DMS53 (cell line): ENCODE measurements at places on chromosomes 1 and 21.

DNA sequence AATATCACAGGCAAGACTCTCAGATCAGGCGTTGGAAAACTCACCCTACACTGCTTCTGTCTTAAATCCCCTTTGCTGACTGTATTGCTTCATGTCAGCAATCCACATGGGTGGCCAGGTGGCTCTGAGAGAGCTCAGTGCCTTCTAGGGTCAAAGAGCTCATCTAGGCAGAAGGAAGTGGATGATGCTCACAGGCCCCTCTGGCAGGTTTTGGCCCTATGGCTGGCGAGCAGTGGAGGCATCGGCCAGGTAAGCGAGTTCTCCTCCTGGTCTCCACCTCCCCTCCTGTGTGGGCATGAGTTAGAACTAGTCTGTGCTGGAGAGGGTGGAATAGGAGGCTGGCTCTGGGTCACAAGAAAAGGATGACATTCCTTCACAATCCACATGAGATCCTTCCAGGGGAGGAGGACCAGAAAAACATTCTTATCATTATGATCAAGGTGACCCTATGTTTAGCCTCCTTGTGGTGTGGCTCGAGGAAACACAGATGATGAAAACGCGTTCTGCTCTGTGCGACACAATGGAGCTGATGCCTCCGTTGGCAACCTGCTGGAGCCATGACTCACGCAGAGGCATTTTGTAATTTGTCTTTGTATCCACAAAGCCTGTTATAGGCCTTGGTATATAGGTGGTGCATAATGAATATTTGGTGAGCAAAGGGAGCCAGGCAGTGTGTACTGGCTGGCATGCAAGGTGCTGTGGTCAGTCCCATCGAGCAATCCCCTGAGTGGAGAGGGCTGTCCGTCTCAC lies 264.6 kb upstream of the RAB4A start:
- DNase-seq = no peak

GRCh38 chr1:196545222-196545621 lies 63.0 kb downstream of the KCNT2 start:
- no peak for DNase-seq

DNA sequence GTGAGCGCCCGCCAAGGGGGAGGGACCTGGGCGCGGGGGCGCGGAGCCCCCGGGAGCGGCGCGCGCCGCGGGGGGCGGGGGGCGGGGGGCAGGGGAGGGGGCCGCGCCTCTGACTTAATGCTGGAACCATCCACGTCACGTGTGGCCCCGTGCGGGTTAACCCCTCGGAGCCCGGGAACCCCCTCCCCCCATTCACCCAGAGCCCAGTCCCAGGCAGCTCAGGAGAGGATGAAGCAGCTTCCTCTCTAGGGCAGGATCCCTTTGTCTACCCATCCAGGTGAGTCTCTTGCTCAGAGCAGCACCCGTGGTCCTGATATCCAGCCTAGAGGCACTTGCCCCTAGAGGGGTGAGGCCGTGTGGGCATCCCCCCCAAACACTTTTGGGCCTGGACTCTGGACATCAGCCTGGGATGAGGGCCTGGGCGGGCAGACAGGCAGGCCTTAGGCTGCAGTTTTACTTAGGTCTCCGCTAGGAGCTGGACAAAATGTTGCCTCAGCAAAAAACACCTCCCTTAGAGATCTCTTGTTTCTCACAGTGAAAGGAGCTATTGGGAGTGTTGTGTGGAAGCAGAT lies at the start of gene ALX3:
Gene ALX3, minus strand, starts transcription at position 2 of the 572 bp plus-strand sequence. CDS start 60 bp downstream, outside the sequence.
- DNase-seq = peak; percentile 56

DNA sequence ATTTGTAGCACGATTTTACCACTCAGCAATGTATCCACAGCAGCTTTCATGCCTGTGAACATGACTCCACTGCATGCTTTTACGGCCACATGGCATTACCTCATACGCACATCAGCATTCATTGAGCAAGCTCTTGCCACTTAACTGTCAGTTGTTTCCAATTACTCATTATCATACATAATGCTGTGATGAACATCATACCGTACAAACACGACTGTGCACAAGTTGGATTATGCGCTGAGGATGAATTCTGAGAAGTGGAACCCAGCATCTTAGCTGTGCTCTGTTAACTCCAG lies 9.6 kb downstream of the UMODL1 start:
- DNase-seq = no peak

DNA sequence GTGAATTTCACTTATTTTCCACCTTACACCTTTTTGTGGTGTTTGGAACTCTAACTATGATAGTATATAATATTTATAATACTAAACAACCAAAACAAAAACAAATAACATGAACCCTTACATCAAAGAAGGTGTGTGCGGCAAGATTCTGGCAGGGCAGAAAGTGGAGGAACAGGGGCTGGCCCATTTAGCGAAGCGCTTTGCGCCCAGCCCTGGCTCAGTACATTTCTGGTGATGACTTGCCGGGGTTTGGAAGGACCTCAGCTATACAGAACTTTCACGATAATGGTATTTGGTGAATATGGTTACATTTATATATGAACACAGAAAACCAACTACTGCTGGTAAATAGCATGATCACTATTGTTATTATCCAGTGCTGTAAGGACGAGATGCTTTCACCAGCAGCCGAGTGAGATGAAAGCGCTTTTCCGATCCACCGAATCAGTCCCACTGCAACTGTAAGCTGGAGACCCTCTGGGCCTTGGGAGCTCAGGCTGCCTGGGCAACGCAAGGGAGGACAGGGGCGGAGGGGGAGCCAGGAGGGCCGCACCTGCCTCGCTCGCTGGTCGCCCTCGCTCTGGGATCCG lies 63.9 kb downstream of the CD247 start:
- no peak for DNase-seq

- DNase-seq = no peak
These were observed 61.4 kb downstream of the OLFML2B start for GRCh38 chr1:161962091-161962887.

DNA sequence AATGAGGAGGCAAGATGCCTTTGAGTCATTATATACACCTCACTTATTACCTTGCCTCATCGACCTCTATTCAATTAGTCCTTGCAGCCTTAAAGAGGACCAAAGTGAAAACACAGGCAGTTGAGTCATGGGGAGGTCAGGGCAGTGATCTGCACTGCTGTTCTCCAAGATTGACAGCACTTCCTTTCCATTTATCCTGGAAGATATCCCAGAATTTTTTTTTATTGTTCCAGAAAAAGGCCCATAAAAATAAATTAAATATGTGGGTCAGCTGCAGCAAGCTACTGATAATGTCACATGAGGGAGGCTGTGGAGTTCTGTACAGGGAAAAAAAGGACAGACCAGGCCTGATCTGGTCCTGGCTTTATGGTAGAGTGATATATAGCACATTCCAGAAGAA lies 33.2 kb upstream of the CDC42BPA start:
- DNase-seq = no peak

DNA sequence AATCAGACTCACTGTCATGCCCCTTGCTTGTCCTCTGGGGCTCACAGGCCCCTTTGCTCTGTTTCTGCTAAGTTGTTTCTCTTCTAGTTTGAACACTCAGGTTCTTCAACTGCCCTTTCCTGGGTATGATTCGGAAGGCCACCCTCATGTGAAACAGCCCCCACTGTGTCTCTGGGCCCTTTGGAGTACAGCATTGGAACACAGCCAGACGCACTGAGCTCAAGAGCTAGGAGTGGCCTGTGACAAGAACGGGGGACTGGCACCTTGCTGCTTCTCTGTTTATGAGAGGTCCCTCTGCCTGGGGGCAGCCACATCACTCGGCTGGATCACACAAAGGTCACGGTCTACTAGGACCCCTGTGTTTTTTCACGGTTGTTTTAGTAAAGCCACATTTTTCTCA lies 114.4 kb upstream of the ZC3H12A start:
- DNase-seq = no peak

- DNase-seq = no peak
These were observed 13.2 kb upstream of the SCYL3 start for GRCh38 chr1:169906938-169907337.

- DNase-seq = no peak
These were observed 218.8 kb upstream of the CAMK1G start for GRCh38 chr1:209364716-209365115.

DNA sequence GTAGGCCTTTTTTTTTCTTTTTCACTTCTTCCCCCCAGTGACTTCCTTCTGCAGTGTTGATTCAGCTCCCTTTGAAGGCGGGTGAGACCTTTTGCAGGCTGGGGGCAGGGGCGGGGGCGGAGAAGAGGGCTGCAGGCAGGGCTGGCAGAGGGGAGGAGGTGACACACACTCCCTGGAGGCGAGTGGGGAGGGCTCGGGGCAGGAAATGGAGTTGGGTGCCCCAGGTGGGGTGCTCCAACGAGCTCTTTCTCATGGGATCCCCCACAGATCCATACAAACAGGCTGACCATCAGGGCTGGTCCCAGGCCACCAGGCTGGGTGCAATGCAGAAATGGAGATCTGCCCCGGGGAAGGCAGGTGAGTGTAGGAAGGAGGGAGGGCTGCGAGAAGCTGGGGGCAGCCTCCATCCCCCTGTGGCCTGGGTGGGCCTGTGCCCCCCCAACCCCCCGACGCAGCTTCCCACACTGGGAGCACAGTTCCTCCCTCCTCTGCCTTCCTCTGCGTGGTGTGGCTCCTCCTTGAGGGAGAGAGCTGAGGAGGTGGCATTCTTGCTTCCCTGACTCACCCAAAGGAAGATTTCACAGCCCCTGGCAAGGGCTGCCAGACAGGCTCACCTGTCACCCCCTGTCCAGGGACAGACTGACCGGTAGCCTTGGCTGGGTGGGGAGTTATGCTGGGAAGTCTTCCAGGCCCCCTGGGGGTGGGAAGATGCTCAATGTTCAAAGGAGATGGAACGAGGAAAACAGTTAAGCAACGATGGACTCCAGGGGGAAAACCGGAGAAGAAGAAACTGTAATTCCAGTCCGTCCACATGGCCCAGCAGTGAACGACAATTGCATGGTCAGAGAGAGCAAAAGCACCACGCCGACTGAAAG lies 7.1 kb upstream of the ITGB2 start:
- no peak for DNase-seq
